ENCODE measurements at places on chromosomes 7 and 10.
A peak's percentile ranks its signal among the peaks of the same experiment; 100 is the strongest.

DNA sequence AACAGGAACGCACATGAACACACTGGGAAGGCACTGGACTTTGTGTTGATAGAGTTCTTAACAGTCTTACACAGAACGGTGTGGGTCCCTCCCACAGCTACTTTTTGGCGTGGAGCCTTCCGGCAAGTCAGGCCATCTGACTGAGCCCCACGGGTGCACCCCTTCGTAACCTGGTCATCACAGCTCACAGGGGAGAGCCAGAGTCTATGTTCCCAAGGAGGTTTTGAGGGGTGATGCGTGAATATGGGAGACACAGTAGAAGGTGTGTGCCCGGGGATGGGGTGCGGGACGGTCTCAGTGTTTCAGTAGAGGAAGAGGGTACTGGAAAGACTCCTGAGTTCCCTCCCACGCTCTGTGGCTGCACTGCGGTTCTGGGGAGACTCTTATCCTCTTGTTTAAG is 291.7 kb downstream of the DNAJB6 start:
- DNase-seq, result no peak

DNA sequence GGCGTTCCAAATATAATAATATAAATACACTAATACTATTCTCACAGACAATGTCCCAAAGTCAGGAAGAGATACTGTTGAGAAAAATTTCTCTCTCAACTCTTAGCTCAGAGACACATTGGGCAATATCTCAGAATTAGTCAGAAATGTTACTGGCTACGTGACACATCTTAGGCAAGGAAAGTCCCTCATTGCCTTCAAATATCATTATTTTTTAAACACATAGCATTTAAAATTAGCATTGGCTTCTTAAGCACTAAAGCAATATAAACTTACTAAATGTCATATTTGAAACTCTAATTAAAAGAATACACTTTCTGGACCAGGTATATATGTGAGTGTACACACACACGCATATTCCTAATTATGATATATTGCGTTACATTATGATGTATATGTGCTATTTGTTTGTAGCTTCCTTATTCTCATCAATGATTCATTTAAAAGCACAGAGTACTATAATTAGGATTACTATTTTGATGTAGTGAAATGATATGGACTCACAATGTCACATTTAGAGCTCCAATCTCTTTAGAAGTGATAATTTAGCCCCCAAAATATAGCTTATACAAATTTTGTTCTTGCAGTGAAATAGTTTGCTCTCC is 255.8 kb downstream of the TWIST1 start:
- peak; percentile 1 for DNase-seq

GRCh38 chr7:101690061-101690460 is 61.0 kb upstream of the MYL10 start:
- DNase-seq, result peak; percentile 41

- DNase-seq, result no peak
Measured at GRCh38 chr10:43373461-43373860, 2.0 kb downstream of the FXYD4 start.

GRCh38 chr7:45021604-45022296 is 21.7 kb downstream of the CCM2 start:
- DNase-seq, result peak; percentile 50

DNA sequence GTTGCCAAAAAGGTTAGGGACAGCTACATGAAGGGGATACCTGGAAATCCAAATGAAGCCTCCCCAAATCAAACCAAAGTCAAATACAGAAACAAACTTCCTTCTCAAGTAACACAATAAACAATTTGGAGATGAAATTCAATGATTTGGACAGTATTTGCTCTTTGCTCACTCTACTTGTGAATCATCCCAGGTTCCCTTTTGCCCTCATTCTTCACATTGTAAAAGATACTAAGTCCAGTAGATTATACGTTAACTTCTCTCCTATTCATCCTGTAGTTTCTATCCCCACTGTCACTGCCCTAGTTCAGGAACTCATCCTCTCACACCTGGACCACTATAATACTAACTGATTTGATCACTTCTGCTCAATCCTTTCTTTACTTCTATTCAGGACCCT is 28.3 kb downstream of the FZD1 start:
- DNase-seq, result no peak

GRCh38 chr10:69845574-69846292 is 44.0 kb downstream of the COL13A1 start:
- DNase-seq, result peak; percentile 68

- DNase-seq, result no peak
Measured at GRCh38 chr7:149498811-149499210, 1.2 kb upstream of the ZNF746 start.

GRCh38 chr10:1171586-1171985 is 115.4 kb downstream of the WDR37 start:
- no peak for DNase-seq
